ENCODE measurements at places on chromosomes 1 and 21.

DNA sequence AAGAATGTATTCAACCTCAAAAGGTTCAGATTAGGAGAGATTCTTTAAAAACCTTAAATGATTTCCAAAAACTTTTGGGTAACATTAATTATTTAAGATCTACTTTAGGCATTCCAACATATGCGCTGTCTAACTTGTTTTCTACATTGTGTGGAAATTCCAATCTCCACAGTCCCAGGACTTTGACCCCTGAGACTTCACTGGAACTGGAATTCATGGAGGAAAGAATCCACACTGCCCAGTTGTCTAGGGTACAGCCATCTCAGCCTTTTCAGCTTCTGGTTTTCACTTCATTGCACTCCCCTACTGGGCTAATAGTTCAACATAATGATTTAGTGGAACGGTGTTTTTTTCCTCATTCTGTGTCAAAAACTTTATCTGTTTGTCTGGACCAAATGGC is 161.5 kb downstream of the IER5 start:
- no peak for DNase-seq

GRCh38 chr1:53293123-53293522 is 34.7 kb downstream of the LRP8 start:
- no peak for DNase-seq

DNA sequence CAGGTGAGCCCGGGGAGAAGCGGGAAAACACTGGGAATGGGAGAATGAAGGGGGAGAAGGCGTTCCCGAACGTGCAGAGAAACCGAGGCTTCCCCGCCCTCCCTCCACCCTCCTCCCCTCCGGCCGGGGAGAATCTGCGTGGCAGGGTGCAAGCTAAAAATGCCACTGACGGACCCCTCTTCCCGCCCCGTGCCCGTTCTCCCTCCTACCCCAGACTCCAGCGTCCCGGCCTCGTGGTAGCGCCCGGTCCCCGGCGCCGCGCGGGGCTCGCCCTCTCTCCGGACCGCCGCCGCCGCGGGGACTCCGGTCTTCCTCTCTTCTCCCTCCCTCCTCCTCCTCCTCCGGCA is 81.6 kb upstream of the AK4 start:
- no peak for DNase-seq

- peak; percentile 70 for DNase-seq
Observed at GRCh38 chr1:109248797-109249629, at the start of gene CELSR2. Gene CELSR2 (plus strand): TSS chr1:109249539. CDS start chr1:109250080, 541 bp downstream.

DNA sequence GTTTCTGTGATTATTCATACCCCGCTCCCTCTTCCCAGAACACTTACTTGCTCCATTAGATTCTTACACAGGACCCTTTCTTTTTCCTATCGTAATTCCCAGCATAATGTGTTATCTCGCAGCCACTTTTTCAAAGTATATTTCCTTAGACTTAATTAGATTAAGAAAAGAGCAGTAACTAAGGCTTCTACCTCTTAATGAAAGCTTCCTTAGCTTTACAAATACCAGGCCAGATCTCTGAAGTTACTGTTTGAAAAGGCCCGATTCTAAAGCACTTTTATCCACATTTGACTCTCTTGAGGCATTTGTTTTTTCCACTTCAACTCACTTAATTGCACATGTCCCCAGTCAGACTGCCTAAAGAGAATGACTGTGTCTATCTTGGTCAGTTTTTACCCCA is 1264.3 kb upstream of the ADGRL2 start:
- DNase-seq = no peak

DNA sequence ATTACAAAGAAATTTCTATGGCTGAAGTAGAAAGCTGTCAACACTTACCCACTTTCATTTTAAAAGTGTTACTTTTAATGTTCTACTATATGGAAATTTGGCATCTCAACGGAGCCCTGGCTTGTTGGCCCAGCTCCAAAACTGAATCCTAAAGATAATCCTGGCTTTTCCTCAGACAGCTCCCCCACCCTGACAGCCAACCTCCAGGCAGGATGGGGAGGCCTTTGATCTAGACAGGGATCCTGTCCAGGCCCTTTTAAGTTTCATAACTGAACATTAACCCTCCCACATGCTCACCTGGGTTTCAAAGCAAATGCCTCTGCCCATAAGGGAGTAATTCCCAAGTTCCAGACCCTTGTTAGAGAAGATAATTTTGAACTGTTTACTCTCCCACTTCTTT is 99.3 kb upstream of the RALGPS2 start:
- DNase-seq = no peak

DNA sequence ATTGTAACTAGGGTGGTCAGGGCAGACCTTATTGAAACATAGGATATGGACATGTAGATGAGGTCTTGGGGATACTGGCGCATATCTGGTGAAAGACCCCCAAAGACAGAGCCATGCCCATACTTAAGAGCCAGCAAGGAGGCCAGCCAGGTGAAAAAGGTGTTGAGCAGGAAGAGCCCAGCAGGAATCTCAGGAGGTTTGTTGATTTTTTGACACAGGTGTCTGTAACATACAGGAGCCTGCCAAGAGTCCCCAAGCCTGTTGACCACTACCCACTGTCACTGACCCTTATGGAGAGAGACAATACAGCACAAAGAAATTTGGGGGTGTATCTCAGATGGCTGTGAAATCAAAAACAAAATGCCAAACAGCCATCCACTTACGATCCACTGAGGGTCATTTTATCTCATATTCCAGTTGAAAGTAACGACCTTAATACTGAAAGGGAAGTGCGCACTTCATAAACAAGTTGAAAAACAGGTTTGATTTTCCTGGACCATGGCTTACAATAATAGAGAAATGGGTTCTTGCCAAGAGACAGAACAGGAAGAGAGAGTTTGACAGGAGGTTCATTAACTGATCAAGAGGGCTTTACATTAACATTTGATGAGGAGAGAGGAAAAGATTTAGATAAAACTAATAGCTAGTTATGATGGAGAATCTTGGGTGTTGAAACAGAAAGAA is 163.6 kb downstream of the GLUL start:
- no peak for DNase-seq

GRCh38 chr1:47765236-47765635 is 231.9 kb downstream of the TRABD2B start:
- DNase-seq = no peak

GRCh38 chr1:184664042-184664660 is 90.5 kb downstream of the EDEM3 start:
- DNase-seq = peak; percentile 16

DNA sequence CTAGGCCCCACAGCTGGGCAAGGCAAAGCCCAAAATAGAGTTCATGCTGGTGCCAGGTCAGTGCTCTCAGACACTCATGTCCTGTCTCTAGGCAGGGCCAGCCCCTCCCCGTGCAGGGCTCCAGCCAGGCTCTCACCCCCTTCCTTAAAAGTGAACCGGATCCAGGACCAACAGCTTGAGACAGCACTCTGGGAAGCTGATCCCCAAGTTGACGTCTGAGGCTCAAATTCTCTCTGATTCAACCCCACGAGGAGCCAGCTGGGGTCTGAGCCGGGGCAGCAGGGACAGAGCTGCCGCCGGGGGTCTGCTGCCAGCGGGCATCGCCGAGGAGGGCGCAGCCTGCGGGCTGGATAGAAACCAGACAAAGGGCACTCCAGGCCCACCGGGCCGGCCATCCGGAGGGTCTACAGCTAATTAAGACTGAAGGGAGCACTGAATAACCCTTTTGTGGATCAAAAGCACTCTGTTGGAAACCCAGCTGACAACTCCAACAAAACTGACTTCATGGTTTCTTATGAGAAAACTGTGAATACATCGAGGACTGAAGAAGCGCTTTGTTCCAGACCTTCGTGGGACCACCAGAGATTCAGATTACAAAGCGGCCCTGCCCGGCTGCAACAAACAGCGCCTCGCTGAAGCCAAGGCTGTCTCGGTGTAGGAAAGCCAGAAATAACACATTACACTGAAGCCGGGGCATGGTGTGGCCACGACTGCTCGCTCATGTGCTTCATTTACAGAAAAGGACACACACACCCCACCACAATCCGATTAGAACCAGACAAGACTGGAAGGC is 95.8 kb downstream of the PSMG1 start:
- DNase-seq = no peak

DNA sequence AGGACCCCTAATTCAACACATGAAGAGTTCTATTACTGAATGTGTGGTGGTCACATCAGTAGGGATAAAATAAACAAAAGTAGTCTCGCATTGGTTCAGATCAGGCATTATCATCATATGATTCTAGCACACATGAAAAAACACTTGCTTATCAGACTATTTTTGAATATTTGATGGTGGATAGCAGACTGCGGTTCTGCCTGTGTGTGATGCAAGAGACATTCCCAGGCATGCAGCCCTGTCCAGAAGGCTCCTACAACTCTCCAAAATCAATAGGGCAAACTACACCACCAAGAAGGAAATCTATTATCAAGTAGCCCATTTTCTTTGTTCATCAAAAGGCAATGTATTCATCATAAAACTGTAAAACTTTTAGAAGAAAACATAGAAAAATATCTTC is 304.7 kb downstream of the DUSP10 start:
- no peak for DNase-seq

DNA sequence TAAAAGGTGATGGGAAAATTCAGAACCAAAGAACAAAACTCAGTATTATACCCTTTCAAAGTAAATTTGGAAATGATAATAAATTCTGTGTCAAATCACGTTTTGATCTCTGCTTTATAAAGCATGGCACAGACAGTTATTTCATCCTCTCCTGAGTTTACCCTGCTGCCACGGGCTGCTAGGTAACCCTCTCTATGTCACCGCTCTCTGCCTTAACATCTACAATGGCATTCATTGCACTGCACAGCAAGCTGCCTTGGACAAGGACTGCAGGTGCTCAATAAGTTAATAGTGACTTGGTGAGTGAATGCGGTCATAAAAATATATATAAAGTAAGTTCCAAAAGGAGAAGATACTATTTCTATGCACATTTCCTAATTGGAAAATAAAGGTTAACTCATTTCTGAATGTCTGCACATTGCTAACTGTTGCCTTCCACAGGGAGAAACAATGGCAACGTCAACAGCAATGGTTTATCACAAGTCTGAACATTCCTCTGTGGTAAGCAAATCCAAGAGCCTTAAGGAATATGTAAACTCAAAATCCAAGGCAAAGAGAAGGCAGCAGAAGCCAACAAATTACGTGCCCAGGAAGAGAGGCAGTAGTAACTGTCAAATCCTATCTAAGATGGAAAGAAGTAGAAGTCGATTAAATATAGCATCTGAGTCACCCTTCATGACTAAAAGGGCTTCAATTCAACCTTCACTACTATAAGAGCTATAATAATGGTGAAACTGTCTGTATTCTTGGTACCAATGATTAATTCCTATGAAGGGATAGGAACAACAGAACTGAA is 19.4 kb downstream of the FYB2 start:
- no peak for DNase-seq

- no peak for DNase-seq
Observed at GRCh38 chr1:23561813-23562100, 2.5 kb upstream of the ID3 start.

GRCh38 chr1:179296356-179297104 is 2.9 kb downstream of the SOAT1 start:
- no peak for DNase-seq

- DNase-seq = no peak
Observed at GRCh38 chr1:217535601-217536377, 95.1 kb downstream of the GPATCH2 start.

- no peak for DNase-seq
Observed at GRCh38 chr1:237961754-237962153, 71.0 kb upstream of the ZP4 start.

DNA sequence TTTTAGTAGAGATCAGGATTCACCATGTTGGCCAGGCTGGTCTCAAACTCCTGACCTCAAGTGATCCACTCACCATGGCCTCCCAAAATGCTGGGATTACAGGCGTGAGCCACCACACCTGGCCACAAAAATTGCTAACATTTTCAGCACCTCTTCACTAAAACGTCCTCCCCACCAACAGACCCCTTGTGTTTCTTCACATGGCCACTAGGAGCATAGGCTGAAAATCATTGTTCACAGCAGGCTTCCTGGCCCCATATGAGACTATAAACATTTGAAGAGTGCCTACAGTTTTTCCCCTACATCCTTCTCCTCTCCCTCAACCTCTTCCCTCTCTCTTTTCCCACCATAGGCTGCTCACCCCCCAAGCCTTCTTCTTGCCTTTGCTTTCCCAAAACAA is 28.0 kb upstream of the SFPQ start:
- peak; percentile 10 for DNase-seq

DNA sequence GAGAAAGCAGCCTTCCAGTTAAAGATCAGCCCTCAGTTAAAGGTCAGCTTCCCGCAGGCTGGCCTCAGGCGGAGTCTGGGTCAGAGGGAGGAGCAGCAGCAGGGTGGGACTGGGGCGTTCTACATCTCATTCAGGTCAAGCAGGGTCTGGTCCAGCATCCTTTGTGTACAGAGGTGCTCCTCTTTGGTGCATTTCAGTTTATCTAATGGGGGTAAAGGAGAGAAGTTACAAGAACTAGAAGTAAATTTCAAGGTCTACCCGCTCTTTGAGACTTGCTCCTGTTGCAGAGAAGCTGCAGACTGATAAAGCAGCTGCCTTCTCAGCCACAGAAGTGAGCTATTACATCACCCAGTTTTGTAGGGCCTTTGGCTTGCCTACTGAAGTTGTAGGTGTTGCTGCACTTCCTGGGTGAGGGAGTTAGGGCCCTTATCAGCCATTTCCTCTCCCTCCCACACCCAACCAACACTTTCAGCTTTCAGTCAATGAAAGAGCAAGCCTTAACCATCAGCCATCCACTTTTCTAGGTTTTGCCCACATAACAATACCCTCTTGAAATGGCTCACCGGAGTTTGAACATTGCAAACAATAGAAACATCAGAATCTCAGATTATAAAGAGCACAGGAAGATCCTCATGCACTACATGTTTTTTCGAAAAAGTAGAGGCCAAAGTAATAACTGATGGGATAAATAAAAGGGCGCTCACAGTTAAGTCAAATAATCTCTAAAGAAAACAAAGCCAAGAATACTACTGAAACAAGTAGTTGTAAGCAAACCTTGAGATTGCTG is 2.8 kb upstream of the NUP210L start:
- DNase-seq = peak; percentile 77

DNA sequence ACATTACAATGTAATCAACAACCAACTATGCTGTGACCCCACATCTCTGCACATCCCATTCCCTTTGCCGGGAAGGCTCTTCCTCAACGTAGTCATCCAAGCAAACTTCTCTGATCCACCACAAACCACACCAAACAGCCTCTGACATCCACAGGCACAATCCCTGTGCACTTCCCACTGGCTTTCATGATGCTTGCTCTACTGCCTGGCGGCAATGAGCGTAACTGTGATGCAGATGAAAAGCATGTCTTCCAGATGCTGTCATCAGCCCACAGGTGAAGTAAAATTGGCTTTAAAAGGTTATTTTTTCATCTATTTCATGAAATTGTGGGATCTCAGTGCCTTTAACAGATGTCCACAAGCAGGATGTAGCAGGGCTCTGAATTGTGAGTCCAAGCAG is 635.2 kb downstream of the SMYD3 start:
- no peak for DNase-seq

DNA sequence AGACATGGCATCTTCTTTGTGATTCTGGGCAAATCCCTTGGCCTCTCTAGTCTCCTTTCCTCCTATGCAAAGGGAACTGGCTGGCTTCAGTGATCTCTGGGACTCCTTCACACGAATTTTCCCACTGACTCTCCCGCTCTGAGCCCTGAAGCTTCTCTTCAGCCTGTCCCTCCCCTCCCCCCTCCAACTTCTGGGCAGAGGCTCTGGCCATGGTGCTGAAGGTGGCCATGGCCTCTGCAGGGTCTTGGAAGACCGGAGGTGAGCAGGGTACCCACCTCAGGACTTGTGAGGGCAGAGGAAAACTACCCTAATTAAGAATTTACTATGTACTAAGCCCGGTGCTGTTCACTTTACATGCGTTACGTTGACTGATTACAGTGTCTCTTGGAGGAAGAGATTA is 29.4 kb upstream of the POU3F1 start:
- DNase-seq = no peak

GRCh38 chr1:120178799-120179756 is 2.8 kb upstream of the SEC22B start:
- DNase-seq = no peak

- DNase-seq = peak; percentile 94
Observed at GRCh38 chr1:203006948-203007871, at the start of gene TMEM183A. Gene TMEM183A (plus strand): TSS chr1:203007374. CDS start chr1:203007466, 92 bp downstream.

Measured in CD4-positive, alpha-beta T cell treated with Interleukin-17A for 4 hours (primary cell).